ENCODE measurements at places on chromosomes 3 and 15.

DNA sequence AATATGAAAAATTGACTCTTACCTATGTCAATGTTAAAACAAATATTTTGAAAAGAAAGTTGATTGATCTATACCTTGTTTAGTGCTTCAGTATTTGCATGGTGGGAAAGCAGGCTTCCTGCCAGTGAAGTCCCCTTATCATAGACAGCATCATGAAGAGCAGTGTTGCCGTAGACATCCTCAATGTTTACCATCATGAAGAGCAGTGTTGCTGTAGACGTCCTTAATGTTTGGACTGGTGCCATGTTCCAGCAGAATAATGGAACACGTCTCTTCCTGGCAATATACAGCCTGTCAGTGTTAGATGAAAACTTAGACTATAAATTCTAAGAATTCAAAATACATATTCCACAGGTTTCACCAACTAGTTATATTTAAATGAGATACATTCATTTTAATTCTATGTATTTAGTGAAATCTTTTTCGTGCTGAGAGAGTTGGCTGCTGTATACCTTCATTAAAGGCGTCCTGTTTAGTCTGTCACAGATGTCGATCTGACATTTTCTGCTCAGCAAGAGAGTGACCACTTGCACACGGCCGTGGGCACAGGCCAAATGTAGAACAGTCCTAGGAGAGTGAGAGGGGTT lies 116.8 kb downstream of the LMLN start:
- no peak for ATAC-seq

- peak; percentile 57 for ATAC-seq
These were observed 43.0 kb downstream of the FBN1 start for GRCh38 chr15:48602358-48603122.

DNA sequence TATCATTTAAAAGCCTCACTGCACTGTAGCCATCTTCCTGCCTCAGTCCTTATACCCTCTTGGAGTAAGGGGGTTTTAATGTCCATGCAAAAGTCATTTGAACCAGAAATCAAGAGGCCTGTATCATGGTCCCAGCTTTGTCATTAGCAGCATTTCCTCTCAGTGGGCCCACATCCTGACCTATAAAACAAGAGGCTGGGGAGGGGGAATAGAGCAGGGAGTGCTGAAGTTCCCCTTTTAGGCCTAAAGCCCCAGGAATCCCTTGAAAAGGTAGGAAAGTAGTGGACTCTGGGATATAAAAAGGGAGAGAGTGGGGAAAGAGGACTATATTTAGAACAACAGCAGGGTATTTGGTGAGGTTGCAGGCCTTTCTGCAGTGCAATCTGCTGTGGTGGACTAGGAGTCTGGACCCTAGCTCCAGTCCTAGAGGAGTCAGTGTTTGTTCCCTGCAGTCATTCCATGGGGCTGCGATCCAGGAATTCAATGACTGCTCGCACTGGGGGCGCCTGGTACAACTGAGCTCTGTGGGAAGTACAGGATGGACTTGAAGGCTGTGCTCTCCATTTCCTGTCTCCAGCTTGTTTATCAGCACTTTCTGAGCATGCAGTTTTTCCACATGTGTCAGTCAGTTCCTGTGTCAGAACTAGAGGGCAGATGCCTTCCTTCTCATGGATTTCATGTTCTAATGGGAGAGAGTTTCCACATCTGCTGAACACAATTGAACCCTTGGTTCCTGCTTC lies 46.8 kb downstream of the PDHB start:
- ATAC-seq, result peak; percentile 65

GRCh38 chr3:100210772-100211135 lies 50.0 kb upstream of the TBC1D23 start:
- ATAC-seq, result peak; percentile 52

GRCh38 chr3:27792869-27793268 lies 70.7 kb upstream of the EOMES start:
- no peak for ATAC-seq

Data from gastroesophageal sphincter (tissue), 4 donors.